ENCODE measurements at places on chromosomes 16 and 17.
A peak's percentile ranks its signal among the peaks of the same experiment; 100 is the strongest.

GRCh38 chr16:66603537-66604375, 748 bp upstream of the CMTM3 start:
- peak; percentile 82 for DNase-seq

- peak; percentile 77 for DNase-seq
Observed at GRCh38 chr16:70788668-70789594, 12.0 kb downstream of the VAC14 start.

GRCh38 chr17:14072881-14073280, 3.6 kb downstream of the COX10 start:
- DNase-seq, result no peak

DNA sequence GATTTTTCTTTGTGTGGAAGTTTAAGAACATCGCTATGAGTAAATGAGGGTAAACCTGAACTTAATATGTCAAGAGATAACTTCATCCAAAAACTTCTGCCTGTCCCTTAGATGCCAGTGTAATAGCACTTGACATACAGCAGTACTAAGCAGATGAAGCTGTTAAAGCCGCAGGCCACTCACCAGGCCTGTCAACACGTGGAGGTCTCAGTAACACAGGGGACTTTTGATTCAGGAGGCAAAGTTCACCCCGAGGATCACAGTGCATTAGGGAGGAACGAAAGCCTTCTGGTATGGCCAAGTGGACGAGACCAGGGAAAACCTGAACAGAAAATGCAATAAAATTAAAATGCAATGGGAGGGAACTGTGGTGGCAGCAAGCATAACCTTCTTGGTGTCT, 235.7 kb downstream of the CHD9NB start:
- no peak for DNase-seq

- no peak for DNase-seq
Observed at GRCh38 chr16:643050-643368, 1.4 kb downstream of the MCRIP2 start.

DNA sequence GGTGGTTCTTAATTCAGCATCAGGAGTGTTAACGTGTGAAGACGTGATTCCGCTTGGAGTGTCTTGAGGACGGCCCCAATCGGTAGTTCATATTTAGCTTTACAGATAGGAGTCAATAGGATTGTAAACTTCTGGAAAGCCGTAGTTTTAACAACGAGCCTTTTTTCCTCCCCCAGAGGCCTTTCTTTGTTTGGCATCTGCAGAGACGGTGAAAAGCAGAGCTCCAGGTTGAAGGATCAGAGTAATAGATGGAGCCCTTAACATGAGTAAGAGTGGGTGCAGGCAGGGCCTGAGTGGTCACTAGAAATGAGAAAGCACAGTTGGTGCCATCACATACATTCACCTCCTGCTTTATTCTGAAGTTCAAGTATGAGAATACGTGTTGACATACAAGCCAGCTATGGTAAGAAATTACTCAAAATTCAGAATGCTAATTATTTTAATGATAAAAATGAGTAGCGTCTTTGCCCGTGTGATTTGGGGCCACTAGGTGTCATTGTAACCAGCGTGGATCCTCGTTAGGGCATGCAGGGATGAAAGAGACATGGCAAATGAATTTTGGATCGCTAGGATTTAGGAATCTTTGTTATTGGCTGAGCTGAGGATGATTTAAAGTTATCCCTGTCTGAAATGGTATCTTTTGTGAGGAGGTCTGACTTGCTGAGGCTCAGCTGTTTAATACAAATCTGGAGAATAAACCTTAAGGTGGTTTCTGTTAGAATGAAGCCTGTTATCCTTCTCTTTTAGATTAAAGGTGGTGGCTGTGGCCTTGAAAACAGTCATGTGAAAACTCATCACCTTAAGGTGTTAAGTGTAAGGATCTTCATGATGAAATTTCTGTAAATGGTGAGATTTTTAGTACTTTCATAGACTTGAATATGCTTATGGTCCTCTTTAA, 18.6 kb downstream of the PRCD start:
- no peak for DNase-seq

GRCh38 chr16:55390630-55391237, 66.7 kb downstream of the IRX6 start:
- DNase-seq, result no peak

- no peak for DNase-seq
Observed at GRCh38 chr16:85782451-85782850, 16.9 kb downstream of the EMC8 start.

DNA sequence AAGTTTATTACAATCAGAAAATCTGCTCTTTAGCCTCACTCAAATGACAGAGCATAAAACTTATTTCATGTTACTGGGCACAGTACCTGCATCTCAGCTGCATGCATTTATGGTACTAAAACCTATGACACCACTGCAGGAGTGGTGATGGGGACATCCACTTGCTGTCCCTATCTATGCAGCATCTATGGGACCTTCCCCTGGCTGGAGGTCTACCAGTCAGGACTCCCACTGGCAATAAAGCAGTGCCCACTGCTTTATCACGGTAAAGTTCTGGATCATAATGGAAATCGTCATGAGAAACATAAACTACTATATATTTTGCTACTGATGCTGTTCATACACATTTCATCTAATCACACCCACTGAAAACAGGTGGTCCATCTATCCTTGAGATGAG, 26.2 kb downstream of the NSMCE1 start:
- DNase-seq, result no peak

- peak; percentile 40 for DNase-seq
Observed at GRCh38 chr17:42281571-42282096, 5.4 kb upstream of the STAT5B start.

DNA sequence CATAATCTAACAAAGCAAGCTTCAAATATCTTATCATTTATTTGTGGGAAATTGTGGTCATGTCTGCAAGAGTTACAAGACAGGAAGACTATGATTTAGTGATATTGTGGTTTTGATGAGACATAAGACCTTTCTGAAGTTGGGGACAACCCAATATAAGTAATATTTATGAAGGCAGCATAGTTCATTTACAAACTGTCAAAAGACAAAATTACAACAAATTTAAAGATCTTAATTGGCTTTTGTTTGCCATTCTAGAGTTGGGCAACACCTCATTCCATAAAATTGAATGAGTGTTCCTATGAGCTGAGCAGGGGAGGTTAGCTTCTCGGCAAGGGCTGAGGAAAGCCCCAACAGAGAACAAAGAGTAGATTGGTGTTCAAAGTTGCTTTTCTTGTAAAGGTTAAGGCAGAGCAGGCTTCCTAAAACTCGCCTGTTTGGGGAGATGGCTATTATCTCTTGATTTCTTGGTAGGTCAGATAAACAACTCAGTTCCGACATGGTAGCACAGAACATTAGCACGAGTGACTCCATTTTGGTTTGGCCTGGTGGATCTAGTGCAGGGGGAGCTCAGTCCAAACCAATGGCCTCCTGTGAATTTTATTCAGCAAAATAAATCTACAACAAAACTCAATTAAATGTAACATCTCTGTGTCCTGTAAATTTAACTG, 10.9 kb upstream of the MMD start:
- no peak for DNase-seq

- peak; percentile 78 for DNase-seq
Observed at GRCh38 chr17:21551081-21551881, 141.0 kb upstream of the KCNJ18 start.

DNA sequence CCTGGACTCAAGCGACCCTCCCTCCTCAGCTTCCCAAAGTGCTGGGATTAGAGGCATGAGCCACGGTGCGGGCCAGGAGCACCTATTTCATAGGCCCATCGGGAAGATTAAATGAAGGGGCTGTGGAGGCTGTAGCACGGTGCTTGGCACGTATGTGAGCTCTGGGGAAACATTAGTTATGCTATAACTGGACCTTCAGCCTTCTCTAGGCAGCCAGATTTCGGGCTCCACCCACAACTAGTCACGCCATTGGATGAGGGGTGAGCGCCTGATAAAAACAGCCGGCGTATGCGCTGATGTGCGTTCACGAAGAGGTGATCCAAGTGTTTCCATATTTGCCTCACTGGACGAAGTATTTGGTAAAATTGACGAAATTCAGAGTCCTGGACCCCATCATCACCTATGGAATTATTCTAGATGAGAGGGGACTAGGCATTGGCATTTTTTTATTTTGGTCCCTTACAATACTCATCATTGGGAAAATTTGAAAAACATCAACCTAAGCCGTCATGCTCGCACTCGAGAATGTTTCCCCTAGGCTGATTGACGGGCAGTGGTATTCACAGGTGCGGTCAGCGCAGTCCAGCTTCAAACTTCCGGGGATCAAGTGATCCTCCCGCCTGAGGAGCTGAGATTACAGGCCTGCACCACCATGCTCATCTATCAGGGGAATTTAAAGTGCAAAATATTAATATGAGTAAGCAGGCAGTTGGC, 1.8 kb upstream of the ANKRD11 start:
- DNase-seq, result no peak
